ENCODE measurements at places on chromosomes 3 and 15. TPM values are rescaled to one million over a fixed set of nuclear protein-coding genes. Genes with fewer than 3 reads are reported as not detected.

Gene C3orf70
- polyA plus RNA-seq, result 1.4 TPM

Gene SPINK8
- not detected for polyA plus RNA-seq

Gene CCDC33
- not detected for polyA plus RNA-seq

Gene MRAS
- polyA plus RNA-seq, result 10.1 TPM

Gene IQGAP1
- polyA plus RNA-seq, result 54.3 TPM

Gene KCNAB1
- polyA plus RNA-seq, result not detected

Gene SAMD7
- polyA plus RNA-seq, result not detected

Gene DAZL
- polyA plus RNA-seq, result 0.01 TPM

Gene POLG
- polyA plus RNA-seq, result 33.0 TPM

Gene GOLGA8K
- polyA plus RNA-seq, result not detected

Gene SCN5A
- 0.75 TPM for polyA plus RNA-seq

Gene SHC4
- polyA plus RNA-seq, result 0.52 TPM

Gene STAC
- polyA plus RNA-seq, result 0.52 TPM

Gene STX19
- 13.6 TPM for polyA plus RNA-seq

Gene TCAIM
- polyA plus RNA-seq, result 15.2 TPM

Gene PXYLP1
- 6.5 TPM for polyA plus RNA-seq

Gene PIF1
- 0.45 TPM for polyA plus RNA-seq

Gene CFAP100
- not detected for polyA plus RNA-seq

Gene ZCWPW2
- 0.37 TPM for polyA plus RNA-seq

Gene TERC
- polyA plus RNA-seq, result 0.87 TPM

Gene MORC1
- not detected for polyA plus RNA-seq

Gene NR1I2
- 105 TPM for polyA plus RNA-seq

Gene RLBP1
- not detected for polyA plus RNA-seq

Gene GXYLT2
- polyA plus RNA-seq, result 0.54 TPM

Gene ARNT2
- 4.4 TPM for polyA plus RNA-seq

Gene PPM1L
- 3.2 TPM for polyA plus RNA-seq

Gene SNX22
- polyA plus RNA-seq, result 0.67 TPM

Gene SLC2A2
- polyA plus RNA-seq, result 212 TPM

Gene GOLGA8S
- not detected for polyA plus RNA-seq

Gene ZNF662
- polyA plus RNA-seq, result 0.67 TPM

Gene ROBO2
- polyA plus RNA-seq, result under 0.01 TPM

Gene SLC15A2
- polyA plus RNA-seq, result 0.34 TPM

Gene PRKCI
- polyA plus RNA-seq, result 28.2 TPM

Gene ACOX2
- polyA plus RNA-seq, result 109 TPM

Gene SUSD5
- not detected for polyA plus RNA-seq
